ENCODE measurements at places on chromosomes 5 and 9.
A peak's percentile ranks its signal among the peaks of the same experiment; 100 is the strongest.

GRCh38 chr5:34016222-34016621, 8.4 kb upstream of the AMACR start:
- no peak overlapping the region for H3K4me3 ChIP-seq
- H3K27ac ChIP-seq, result no peak overlapping the region
- H3K4me1 ChIP-seq, result no peaks in the 10 kb centered on the region
- H3K36me3 ChIP-seq, result no peaks in the 10 kb centered on the region

GRCh38 chr9:114025196-114025753, 52.8 kb downstream of the AMBP start:
- H3K27me3 ChIP-seq, result no peaks in the 10 kb centered on the region
- no peak for DNase-seq
- H3K36me3 ChIP-seq, result peaks cover 58% of the 10 kb centered on the region
- no peaks in the 10 kb centered on the region for H3K4me1 ChIP-seq
- H3K4me3 ChIP-seq, result no peak overlapping the region

DNA sequence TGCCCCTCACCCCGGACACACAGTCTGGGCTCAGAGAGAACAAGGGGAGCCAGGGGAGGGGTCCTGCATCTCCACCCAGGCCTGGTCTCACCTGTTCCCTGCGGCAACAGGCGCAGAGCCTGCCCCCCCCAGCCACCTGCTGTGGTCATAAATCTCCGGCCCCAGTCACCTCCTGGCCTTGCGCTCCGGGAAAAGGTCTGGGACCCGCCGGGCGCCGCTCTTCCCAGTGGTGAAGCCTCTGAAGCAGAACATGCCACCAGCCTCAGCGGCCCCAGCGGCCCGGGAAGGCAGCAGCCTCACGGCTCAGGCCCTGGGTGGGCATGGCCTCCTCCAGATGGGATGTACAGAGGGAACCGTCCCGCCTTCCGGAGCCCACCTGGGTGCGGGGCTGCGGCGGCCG, 20.6 kb downstream of the NOTCH1 start:
- no peaks in the 10 kb centered on the region for H3K27me3 ChIP-seq
- peaks cover 22% of the 10 kb centered on the region for H3K4me1 ChIP-seq
- DNase-seq, result no peak
- H3K27ac ChIP-seq, result peak overlapping the region; percentile 69
- no peak overlapping the region for H3K4me3 ChIP-seq
- peaks cover 41% of the 10 kb centered on the region for H3K36me3 ChIP-seq

DNA sequence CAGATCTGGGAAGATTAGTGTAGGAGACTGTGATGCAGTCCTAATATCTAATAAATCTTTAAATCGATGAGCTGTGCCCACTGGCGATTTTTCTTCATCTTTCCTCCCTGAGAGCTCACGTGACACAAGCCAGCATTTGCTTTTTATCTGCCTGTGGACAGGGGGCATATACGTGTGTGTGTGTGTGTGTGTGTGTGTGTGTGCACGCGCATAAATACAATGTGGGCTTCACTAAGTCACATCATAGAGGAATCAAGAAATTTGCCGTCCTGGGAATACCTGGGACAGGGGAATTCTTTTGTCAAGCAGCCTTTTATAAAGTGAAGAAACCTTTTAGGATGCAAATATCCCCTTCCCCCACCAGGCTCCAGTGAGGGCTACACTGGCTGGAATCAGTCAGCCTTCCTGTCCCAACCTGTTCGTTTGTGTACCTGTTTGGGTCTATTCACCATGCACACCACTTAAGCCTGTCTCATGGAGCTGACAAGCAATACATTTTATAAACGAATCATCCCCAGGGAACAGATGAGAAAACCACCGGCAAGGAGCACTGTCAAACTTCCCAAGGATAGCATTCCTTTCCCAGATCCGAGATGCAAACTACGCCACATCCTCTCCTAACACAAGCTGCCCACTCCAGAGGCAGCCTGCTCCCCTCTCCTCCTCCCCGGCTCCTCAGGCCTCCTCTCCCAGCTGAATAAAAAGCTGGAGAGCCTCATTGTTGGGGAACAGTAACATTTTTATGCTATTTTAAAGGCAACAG, 2.7 kb downstream of the EPB41L4B start:
- H3K4me3 ChIP-seq, result no peak overlapping the region
- DNase-seq, result no peak
- peaks cover 92% of the 10 kb centered on the region for H3K27me3 ChIP-seq
- H3K36me3 ChIP-seq, result no peaks in the 10 kb centered on the region

DNA sequence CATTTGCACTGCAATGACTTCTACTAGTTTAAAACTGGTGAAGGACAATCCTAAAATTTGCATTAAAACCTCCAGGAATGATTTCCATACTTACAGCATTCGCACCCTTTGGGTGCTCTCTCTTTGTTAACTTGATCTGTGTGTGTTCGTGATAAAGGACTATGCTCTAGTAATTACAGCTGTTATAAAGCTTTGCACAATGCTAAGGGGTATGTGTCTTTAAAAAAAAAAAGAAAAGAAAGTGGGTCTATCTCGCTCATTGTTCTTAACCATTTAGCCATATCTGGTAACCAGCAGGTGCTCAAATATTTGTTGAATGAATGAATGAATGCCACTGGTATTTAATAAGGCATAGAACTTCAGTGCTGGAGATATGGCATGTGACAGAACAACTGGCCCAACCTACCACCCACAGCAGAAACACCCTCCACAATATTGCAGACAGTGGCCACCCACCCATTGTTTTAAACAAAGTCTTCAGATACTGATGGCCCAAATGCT, 8.7 kb downstream of the TRIM36 start:
- no peak overlapping the region for H3K27ac ChIP-seq
- H3K4me1 ChIP-seq, result no peaks in the 10 kb centered on the region
- H3K4me3 ChIP-seq, result no peak overlapping the region
- H3K36me3 ChIP-seq, result no peaks in the 10 kb centered on the region
- DNase-seq, result no peak

GRCh38 chr5:81739291-81739690, 11.6 kb downstream of the SSBP2 start:
- DNase-seq, result no peak
- H3K4me3 ChIP-seq, result no peak overlapping the region
- no peak overlapping the region for H3K27ac ChIP-seq
- H3K4me1 ChIP-seq, result peaks cover 26% of the 10 kb centered on the region

Measured in esophagus squamous epithelium (tissue), 5 donors.